ENCODE measurements at places on chromosomes 4 and X.

DNA sequence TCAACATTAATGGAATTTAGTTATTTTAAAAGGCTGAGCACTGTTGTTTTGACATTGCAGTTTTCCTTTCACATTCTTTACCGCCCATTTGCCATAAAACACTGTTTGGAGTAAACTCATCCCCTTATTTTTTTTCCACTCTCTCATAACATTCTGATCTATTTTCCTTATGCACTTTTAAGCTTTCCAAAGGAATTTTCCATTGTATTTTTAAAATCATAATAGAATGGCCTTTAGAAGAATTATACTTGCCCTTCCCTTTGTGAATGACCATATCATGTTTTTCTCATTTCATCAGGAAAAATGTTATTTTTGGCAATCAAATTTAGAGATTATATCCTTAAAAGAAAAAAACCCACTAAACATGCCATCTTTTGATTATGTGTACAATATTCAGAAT lies 1074.2 kb downstream of the STIM2 start:
- no peak for DNase-seq

GRCh38 chr4:16931339-16932305 lies 33.2 kb upstream of the LDB2 start:
- DNase-seq, result no peak

GRCh38 chrX:25925946-25926345 lies 212.2 kb upstream of the MAGEB18 start:
- DNase-seq, result no peak

DNA sequence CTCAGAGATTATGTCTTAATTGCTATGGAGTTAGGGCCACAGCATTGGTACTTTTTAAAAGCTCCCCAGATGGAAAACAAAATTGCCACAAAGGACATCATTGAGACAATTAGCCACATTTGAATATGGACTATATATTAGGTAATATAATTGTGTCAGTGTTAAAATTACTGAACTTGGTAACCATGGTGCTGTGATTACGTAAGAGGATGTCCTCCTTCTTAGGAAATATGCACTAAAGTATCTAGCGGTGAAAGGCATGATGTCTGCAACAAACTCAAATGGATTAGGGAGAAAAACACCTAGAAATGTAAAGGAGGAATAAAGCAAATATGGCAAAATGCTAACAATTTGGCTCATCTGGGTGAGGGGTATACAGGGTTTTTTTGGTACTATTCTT lies 89.9 kb upstream of the PAK3 start:
- no peak for DNase-seq

DNA sequence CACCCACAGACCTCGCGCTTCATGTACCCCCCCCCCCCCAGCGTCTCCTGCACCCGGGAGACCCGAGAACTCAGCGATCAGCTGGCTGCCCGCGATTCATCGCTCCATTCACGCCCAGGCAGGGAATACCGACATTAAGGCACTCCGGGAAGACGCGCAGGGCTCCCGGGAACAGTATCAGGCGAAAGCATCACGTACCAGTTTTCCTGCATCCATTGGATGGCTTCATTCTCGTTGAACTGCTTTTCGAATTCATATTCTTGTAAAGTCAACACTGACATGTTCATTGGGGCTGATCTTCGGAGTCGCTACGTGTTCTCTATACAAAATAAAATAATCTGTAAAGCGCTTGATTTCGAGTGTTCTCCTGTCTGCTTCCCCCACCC lies 373 bp downstream of the ELOVL6 start:
- DNase-seq, result no peak

DNA sequence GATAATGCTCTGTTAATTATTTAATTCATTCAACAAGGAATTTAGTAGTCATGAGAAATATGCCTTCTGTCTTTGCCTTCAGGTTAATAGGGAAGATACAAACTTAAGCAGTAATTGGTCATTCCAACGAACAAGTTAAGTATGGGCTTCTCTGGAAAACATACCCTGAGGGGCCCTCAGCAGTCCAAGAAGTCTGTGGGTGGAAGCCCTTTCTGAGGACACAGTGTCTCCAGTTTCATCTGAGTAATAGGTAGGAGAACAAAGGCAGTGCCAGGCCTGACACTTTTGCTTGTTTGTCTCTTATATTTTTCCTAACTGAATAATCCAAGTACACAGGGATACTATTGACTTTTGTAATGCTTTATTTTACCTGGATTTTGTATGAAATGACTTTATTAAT lies 262.5 kb downstream of the FBXW7 start:
- no peak for DNase-seq

GRCh38 chr4:126955292-126956183 lies 677.2 kb upstream of the INTU start:
- no peak for DNase-seq

DNA sequence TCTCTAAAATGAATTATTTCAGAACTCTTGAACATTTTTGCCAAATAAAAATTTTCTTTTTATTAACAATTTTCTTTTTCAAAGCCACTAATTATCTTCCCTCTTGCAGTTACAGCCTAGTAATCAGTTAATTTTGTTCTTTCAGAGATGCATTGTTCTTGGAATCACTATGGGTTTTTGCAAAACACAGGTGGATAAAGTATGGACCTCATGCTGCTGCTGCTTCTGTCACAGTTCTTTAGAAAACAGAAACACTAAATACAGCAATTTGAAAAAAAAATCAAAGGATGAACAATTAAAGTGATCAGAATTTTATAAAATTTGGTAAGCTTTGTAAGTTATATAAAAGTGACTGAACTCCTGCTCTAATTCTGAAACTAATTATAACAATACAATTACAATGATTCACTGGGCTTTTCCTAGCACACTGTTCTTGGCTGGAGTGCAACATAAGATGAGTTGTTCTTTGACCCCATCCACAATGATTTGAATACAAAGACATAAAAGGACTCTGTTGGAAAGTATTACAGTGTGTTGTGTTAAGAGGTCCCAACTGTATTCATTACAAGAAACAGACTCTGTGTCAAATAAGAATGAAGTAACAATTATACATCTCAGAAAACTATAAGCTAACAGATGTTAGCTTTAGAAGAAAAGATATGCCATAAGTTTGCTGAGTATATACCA lies 59.4 kb upstream of the GK2 start:
- DNase-seq, result no peak

- DNase-seq, result no peak
Observed at GRCh38 chrX:11446949-11447348, 153.7 kb downstream of the AMELX start.

GRCh38 chr4:85114526-85114925 lies 148.0 kb upstream of the WDFY3 start:
- DNase-seq, result no peak

DNA sequence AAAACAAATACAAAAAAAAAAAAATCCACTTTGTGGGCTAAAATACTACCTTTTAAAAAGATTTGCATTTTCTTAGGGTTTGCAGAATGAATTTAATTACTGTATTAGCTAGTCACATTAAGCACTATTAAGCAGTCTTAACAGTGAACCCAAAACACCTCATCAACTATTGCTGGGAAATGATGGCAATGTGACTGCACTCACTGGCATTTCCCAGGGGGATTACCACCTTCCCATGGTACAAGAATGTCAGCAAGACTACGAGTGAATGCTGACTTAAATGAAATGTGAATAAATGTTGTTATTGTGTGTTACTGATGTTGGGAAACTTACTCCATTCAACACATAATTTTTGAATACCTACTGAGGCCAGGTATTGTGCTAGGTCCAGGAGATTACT lies 10.0 kb upstream of the SLC9B2 start:
- no peak for DNase-seq
